ENCODE measurements at places on chromosomes 2 and 18.

DNA sequence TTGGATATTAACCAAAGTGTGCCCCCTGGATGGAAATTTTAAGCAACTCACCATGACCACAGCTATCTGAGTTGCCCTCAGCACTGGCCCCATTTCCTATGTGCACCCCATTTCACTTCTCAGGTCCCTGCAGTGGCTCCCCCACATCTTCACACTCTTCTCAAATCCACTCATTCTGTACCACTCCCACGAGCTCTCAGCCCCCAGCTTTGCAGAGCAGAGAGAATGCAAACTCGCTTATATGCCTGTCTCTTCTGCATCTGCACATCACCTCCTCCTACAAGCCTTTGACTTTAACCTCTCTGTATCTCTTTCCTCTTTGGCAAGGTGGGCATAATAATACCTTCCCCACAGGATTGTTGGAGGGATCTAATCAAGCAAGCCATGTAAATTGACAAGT lies 46.2 kb downstream of the DPYSL5 start:
- no peak for DNase-seq

DNA sequence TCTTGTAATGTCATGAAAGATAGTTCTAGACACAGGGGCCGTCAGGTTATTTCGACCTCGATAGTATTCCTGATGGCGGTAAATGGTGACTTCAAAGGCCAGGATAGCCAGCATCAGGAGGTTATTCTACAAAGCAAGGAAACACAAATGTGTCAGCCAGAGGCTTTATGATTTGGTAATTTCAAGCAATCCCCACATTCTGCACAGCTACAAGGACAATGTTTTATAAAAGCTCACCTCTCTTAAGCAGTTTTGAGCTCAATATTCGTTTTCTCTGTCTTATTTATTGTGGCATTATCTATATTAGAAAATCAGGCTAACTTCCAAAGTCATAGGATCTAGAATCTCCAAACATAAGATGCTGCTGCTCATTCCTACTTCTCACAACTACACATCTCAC lies 235.2 kb downstream of the NAPG start:
- no peak for DNase-seq

DNA sequence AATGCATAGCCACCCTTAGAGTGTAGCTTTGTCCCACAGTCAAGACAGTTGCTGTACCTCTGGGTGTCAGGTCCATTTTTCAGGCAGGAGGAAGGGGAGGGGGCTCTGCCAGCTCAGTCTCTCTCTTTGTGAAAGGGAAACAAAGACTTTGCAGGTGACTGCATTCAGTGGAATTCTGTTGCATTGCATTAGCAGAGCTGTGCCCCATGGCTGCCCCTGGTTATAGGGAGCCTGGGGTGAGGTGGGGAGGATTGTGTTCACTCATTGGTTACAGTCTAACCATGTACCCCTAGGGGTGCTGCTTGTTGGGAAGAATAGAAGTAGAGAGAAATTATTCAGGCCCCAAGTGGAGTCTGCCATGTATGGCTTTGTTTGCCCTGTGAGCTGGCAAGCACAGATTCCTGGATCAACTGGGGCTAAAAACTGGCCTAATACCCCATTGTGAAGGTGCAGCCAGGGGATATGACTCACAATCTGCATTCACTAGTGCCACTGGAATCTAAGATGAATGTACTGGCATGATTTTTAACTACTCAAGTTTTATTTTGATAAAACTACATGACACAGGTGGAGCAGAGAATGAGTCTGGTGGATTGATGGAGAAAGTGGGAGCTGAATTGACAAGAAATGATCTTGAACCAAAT lies 118.4 kb downstream of the SH3BP4 start:
- no peak for DNase-seq

DNA sequence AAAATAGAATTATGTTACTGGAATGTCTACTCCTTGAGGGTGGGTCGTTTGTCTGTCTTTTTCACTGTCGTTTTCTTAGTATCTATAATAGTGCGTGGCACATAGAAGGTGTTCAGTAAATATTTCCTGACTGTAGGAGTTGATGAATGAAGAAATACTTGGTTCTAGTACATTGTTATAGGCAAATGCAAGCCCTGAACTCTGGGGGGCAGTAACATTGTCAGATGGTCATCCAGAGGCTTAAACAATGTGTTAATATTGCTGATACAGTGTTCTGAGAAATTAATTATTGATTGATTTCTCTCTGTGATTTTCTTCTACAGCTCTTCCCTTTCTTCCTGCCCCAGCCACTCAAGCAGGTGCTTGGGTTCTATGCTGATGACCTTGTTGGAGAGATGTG lies 24.4 kb upstream of the THOC1 start:
- no peak for DNase-seq

GRCh38 chr2:69677914-69678313 lies 34.4 kb upstream of the AAK1 start:
- DNase-seq = no peak

DNA sequence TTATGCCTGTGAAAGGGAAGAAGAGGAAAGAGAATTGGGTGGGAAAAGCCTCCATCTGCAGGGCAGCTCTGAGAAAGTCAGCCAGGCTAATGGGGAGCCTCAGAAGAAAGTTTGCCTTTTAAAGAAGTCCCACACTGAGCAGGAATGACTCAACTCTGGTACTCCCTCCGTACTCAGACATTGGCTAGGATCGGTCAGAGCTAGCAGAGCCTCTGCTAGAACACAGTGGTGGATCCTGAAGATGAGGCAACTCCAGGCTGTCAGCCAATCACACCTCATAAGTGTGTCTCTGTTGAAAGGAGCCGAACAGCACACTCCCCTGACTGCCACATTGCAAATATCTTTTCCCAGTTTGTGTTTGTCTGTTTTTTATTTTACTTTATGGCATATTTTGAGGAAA lies 96.9 kb downstream of the HNRNPLL start:
- DNase-seq = no peak

DNA sequence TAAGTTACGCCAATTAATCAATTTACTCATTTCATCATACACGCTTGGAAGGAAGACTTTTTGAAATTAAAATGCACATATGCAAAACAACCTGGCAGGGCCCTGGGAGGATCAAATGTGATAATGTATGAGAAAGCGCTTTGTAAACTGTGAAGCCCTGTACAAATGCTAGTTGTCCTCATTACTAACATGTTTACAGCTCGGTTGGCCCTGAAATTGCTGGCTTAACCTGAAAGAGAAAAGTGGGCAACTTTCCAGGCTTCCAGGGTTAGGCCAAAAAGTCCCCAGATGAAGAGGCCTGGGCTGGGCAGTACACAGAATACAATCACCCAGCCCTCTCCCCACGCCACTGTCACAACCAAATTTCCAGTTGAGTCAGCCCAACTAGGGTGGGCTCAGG lies 60.2 kb downstream of the DNMT3A start:
- DNase-seq = no peak

DNA sequence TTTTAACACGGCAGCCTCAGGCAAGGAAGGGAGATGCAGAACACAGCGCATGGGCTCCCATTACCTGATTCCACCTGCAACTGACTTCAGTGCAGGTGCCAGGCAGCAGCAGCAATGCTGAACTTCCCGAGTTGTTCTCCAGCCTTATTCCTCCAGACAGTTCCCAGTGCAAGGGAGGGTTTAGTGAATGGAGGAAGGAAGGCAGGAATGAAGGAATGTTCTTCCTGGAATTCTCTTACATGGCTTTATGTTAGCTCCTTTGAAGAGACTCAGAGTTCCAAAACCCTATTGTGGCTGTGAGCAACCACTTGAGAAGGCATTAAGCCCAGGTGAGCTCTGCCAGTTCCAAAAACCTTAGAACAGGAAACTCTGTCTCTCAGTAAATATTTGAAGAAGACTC lies 45.5 kb downstream of the SERPINB7 start:
- DNase-seq = no peak

- DNase-seq = no peak
These were observed 401.3 kb downstream of the KCNJ3 start for GRCh38 chr2:155099784-155100183.

DNA sequence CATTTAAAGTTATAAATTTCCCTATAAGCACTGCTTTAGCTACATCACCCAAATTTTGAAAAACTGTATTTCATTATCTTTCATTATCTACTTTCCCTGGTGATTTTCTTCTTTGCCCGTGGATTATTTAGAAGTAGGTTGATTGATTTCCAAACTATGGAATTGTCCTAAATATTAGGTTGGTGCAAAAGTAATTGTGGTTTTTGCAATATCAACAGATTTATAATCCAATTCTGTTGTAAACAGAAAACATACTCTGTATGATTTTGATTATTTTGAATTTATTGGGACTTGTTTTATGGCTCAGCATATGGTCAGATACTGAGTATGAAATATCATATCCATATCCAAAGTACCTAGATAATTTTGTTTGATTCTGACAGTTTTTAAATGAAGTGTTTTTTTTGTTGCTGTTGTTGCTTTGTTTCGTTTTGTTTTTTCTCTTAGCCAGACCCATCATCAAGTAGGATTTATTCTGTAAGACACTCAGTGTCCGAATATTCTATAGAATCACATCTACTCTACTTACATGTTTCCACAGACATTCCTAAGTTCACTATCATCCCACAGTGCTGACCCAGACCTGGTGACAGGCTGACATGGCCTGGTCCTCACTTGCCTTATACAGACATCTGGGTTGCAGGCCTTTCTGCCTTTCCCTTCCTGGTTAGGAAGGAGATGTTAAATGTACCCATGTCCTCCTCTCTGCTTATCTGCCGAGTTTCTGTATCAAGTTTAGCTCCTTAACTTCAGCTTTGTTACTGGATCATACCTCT lies 2.1 kb upstream of the TRABD2A start:
- no peak for DNase-seq

DNA sequence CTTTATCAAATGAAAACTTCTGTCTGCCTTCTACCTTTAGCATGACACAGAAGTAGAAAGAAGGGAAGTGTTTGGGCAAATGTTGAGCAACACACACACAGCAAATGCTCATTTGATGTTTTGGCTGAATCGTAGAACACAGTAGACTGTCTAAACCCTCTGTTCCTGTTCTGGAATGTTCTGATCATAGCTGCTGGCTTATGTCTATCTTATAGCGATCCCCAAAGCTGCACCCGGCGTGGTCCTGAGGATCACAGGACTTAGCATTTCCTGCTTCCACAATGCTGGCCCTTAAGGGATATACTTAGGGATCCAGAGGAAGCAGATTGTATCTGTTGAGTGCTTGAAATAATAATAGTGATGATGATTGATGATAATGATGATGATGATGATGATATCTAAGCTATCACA lies 15.2 kb downstream of the GNLY start:
- DNase-seq = no peak

DNA sequence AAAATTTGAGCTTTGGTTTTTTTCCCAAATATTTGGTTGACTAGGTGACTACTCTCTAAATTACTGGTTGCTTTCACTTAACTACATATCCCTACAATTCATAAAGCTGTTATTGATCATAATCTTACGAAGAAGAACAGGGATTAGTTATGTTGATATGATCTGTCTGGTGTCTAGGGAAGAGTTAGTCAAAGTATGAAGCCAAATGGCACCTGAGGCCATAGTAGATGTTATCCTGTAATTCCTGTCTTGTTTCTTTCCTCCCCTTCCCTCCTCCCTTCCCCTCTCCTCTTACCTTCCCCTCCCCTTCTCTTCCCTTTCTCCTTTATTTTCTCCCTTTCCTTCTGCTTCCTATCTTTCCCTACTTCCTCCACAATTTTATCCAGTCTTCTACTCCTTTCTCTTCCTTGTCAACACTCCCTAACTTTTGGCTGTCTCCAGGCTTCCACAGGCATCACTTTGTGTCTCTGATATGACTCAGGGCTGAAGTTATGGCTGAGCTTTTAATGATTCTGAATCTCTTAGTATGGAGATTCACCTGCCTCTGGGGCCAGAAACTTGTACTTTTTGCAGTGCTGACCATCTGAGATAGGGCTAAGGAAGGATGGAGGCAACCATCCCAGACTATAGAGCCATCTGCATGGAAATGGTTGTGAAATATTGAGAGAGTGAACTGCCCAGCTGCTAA lies 149.9 kb upstream of the TCF4 start:
- no peak for DNase-seq

GRCh38 chr2:205682971-205683501 lies 735 bp downstream of the NRP2 start:
- no peak for DNase-seq

DNA sequence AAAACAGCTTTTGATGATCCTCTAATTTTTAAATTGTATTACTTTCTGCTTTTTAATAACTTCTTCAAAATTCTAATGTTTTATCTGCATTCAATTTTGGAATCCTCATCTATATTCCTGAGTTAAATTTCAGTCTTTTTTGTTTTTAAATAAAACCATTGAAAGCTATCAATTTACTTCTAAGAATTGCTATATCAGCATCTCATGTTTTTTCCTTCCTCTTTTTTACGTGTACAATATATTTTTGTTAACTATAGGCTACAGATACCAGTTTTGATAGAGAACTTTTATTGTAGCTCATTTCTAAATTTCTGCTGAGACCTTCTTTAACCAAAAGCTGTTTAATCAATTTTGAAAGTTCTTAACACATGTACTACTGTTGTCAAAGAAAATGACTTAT lies 84.5 kb downstream of the SS18 start:
- no peak for DNase-seq

GRCh38 chr18:75121266-75121665 lies 87.7 kb downstream of the PTGR3 start:
- no peak for DNase-seq

- no peak for DNase-seq
These were observed 8.5 kb upstream of the GMPPA start for GRCh38 chr2:219490186-219490585.

GRCh38 chr2:8514796-8515758 lies 166.8 kb upstream of the ID2 start:
- DNase-seq = no peak

DNA sequence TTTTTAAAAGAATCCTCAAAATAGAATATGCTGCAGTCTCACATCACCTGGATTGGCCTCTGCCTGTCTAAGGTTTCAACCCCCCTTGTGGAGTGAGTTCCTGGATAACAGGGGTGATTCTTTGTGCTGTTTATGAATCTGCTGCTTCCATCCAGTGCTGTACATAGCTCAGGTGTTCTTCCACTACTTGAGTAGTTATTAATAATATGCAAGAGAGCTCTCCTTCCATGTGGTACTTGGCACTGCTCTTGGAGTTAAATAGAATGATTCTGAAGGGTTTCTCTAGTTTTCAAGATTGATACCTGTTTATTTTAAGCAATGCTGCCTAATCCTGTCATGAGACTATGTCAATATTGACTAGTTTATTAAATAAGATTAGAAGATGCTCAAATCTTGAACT lies 273.6 kb downstream of the RDH14 start:
- DNase-seq = no peak

DNA sequence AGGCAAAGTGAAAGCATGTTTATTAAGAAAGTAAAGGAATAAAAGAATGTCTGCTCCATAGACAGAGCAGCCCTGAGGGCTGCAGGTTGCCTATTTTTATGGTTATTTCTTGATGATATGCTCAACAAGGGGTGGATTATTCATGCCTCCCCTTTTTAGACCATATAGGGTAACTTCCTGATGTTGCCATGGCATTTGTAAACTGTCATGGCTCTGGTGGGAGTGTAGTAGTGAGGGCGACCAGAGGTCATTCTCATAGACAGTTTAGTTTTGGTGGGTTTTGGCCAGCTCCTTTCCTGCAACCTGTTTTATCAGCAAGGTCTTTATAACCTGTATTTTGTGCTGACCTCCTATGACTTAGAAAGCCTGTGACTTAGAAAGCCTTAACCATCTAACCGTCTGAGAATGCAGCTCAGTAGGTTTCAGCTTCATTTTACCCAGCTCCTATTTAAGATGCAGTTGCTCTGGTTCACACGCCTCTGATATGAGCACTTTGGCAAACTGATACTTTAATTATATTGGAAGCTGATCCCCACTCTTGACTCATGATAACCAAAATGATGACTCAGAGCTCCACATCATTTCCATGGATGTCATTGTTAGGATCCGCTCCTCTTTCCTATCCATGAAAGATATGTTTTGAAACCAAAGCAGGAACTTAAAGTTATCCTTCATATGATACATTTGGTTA lies 14.5 kb upstream of the ERMN start:
- no peak for DNase-seq

GRCh38 chr2:134262684-134263083 lies 8.8 kb downstream of the MGAT5 start:
- no peak for DNase-seq

Measured in progenitor cell of endocrine pancreas (in vitro differentiated cells).